Posterior cingulate gyrus (tissue), 11 donors: ENCODE measurements at places on chromosomes 12 and 14.

- no peak for DNase-seq
Observed at GRCh38 chr12:12519354-12519998, 43.2 kb downstream of the DUSP16 start.

DNA sequence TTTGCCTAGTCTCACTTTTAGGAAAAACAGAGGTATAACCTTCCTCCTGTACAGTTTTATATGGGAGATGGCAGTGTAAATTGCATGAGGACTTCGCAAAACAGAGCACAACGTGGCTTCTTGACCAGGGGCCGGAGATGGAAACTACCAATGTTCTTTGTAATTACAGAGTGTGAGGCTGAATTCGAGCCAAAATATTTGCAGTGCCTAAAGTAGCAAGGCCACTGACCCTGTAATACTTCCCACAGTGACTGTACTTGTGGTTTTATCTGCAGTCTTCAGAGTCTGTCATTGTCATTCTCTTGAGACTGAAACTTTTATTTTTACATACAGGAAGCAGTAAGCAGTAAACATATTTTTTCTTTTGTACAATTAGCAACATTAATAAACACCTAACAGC is 98.9 kb downstream of the RERG start:
- DNase-seq: no peak

GRCh38 chr14:22866874-22867273 is 4.7 kb upstream of the LRP10 start:
- DNase-seq: no peak

GRCh38 chr12:32821710-32822109 is 66.0 kb upstream of the YARS2 start:
- DNase-seq: no peak

DNA sequence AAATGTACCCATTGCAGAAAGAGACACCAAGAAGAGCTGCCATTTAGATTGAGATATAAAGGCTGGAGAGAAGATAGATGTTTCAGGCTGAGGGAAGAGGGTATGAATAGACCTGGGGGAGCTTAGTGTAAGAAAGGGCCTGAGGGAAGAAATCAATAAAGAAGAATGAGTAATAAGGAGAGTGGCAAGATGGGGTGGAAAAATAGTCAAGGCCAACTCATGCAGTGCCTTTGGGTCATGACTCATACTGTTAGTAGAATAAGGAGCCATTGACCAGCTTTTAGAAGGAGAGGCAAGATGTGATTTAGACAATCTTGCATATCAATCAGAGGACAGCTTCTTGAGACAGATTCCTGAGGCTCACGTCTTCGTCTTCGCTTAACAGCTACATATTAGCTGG is 287.5 kb downstream of the DUSP6 start:
- no peak for DNase-seq

GRCh38 chr14:89428173-89428523 is 11.1 kb upstream of the FOXN3 start:
- no peak for DNase-seq

- DNase-seq: no peak
Observed at GRCh38 chr12:52023976-52024688, 17.4 kb downstream of the TAMALIN start.

GRCh38 chr12:132597333-132598316 is 12.8 kb downstream of the LRCOL1 start:
- no peak for DNase-seq

GRCh38 chr12:57240066-57240921 is 10.7 kb downstream of the STAC3 start:
- DNase-seq: peak; percentile 62

- no peak for DNase-seq
Observed at GRCh38 chr12:112792743-112793142, 1.2 kb downstream of the RPH3A start.

DNA sequence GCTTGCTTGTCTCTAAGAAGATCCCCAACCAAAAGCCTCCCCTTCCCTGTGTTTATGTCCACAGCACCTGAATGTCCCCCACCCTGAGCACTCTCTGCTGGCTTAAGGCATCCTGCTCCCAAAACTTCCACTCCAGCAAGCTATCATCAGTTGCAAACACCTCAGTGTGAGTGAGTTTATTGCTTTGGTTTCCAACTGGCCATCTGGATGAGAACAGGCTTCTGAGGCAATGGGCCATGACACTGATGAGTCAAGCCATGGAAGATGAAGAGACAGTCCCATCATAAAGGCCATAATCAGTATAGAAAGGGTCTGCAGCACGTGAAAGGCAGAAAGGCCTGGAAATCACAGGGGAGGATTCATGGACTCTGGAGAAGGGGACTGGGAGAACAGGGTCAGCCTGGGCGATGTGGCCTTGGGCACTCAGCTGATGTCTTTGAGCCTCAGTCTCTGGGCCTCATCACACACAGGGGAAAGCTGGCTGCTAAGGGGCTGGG is 12.8 kb downstream of the CMKLR1 start:
- no peak for DNase-seq

- DNase-seq: no peak
Observed at GRCh38 chr12:102927220-102927619, 10.2 kb upstream of the PAH start.

GRCh38 chr14:93705513-93706156 is 82.7 kb downstream of the PRIMA1 start:
- no peak for DNase-seq

DNA sequence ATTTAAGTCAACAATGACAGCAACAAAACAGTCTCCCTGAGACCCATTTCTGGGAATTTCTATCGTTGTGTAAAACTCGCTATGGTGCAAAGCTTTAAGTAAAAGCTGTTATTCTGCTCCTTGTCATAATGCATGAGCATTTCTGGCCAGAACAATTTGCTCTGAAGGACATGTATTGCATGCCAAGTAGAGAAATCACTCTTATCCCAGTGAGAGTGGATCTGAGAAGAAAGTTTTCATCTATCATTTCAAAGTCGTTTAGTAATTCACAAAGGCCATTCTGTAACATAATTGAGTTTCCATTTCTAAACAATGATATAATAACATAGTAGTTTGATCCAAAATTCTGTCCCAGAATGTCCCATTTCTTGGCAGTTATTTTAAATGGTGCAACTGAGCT is 86.6 kb downstream of the TBC1D30 start:
- no peak for DNase-seq

GRCh38 chr14:54572316-54572715 is 5.4 kb downstream of the SAMD4A start:
- DNase-seq: no peak

DNA sequence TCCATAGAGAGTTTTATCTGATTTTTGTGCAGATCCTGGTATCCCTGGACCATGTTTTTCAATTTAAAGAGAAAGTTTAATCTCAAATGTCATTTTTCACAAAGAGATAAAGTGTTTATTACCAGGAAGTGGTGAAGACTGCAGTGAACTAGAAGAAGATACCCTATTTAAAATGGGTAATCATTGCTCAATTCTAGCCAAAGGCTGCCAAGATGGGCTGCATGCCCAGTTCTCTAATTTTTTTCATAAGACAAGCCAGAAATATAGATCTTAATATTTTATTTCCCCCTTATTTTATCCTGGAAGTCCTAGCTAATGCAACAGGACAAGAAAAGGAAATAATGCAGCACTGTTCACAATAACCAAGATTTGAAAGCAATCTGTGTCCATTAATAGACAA is 343.5 kb downstream of the PCNX1 start:
- DNase-seq: no peak

DNA sequence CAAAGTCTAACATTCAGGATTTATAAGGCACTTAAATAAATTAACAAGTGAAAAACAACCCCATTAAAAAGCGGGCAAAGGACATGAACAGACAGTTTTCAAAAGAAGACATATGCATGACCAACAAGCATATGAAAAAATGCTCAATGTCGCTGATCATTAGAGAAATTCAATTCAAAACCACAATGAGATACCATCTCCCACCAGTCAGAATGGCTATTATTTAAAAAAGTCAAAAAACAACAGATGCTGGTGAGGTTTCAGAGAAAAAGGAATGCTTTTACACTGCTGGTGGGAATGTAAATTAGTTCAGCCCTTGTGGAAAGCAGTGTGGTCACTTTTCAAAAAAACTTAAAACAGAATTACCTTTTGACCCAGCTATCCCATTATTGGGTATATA is 60.7 kb upstream of the BDKRB2 start:
- DNase-seq: no peak

DNA sequence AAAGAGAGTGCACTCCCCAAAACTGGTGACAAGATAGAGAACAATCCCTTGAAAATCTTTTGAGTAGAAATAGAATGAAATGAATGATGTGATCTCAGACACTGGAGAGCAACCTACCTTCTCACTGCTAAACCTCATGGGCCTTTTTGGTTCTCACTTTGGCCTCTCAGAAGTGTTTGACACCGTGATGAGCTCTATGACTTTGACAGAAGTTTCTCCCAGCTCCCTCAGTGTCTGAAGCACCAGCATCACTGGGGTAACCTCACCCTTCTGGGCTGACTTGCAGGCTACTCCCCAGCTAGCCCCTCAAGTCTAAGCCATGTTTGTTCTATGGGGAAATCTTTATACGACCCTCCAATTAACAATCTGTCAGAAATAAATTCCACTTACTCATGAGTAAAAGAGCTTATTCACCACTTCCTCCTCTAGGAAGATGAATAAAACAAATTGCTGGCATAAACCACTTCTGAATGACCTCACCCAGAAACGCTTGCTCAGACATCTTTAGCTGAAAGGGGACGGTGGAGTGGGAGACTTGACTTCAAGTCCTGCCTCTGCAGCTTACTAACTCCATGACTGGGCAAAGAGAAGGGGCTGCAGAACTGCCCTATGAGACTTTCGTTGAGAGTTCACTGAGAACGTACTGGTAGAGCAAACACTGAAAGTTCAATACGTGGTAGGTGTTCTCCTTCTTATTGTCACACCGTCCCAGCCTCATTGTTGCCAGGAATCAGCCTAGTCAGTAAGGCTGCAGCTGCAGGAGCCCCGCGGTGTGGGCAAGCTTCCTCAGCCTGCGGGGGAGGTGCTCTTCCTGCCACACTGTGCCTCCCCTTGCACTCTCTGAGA is 46.5 kb downstream of the ST8SIA1 start:
- no peak for DNase-seq

- no peak for DNase-seq
Observed at GRCh38 chr12:116803013-116803736, 65.1 kb downstream of the RNFT2 start.

DNA sequence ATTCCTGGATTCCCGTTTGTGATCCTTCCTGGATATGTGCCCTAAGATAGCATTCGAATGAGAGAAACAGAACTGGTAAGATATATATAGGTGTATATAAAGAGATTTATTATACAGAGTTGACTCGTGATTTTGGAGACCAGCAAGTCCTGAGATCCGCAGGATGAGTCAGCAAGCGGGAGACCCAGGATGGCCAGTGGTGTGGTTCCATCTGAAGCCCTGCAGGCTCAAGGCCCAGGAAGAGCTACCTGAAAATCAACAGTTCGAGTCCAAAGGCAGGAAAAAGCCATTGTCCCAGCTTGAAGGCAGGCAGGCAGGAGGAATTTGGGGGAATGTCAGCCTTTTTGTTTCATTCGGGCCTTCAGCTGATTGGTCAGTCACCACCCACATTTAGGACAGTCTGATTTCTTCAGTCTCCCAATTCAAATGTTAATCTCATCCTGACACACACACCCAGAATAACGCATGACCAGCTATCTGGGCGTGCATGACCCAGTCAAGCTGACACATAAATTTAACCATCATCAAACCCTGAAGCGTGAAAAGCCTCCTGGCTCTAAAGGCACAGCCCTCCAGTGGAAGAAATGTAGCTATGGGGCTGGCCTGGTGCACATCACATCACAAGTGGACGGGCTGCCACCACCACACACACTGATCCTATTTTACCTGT is 44.3 kb downstream of the TUNAR start:
- DNase-seq: no peak

DNA sequence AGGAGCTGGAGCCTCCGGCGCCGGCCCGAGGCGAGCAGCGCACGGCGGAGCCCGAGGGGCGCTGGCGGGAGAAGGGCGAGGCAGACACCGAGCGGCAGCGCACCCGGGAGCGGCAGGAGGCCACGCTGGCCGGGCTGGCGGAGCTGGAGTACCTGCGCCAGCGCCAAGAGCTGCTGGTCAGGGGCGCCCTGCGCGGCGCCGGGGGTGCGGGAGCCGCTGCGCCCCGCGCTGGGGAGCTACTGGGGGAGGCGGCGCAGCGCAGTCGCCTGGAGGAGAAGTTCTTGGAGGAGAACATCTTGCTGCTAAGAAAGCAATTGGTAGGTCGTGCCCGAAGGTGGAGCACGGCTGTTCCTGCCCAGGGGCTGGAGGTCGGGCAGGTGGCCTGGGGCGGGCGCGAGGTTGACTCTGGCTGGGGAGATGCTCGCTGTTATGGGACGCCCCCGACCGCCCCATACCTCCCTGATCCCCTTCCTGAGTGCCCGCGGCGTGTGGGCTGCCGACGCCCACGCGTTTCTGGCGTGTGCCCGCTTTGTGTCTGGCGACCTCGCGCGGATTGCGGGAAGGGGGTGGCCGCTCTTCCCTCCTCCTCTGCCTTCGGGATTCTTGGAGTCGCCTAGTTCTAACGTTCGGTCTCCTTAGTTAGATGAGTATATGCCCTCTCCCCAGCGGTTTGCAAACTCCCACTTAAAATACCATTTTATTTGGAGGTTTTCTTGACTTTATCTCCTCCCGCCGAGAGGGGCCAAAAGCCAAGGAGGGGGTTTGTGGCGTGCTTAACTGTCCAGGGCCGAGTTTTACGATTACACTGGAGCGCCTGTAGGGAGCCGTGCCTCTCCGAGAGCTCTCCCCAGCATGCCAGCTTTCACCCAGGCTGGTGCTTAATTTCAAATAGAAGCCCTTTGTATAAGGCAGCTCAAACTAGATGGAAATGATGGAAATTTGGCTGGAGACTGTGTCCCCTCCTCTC is 752 bp downstream of the DACT1 start:
- DNase-seq: no peak

GRCh38 chr12:57130941-57131340 is 2.7 kb downstream of the LRP1 start:
- DNase-seq: no peak

- DNase-seq: no peak
Observed at GRCh38 chr12:96238336-96239047, 44.3 kb downstream of the ELK3 start.

DNA sequence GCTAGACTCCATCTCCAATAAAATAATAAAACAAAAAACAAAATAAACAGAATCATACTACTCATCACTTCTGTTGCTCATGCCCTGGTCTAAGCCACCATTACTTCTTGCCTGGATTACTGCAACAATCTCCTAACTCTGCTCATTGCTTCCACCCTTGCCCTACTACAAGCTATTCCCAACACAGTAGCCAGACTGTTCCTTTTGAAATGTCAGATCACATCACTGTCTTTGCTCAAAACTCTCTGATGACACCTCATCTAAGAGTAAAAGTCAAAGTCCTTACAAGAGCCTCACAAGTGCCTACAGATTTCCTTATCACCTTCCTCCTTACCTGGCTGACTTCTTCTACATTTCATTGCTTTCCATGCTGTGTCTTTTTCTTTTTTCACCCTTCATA is 10.0 kb downstream of the FBXO33 start:
- DNase-seq: no peak

- no peak for DNase-seq
Observed at GRCh38 chr12:98973395-98973794, 328.3 kb downstream of the APAF1 start.

DNA sequence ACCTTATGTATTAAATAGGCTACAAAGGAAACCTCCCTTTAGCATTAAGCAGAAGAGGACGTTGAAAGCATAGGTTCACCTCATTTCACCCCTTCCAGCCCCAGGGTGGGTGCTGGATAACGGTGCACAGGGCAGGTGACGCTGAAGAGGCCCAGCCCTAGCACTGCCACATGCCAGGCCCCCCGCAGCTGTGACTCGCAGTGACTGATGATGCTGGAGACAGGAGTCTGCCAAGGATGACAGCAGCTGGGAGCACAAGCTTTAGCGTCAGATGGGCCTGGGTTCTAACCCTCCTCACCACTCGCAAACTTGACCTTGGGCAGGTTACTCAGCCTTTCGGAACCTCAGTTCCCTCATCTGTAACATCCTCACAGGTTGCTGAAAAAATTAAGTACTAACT is 76.7 kb downstream of the TBK1 start:
- no peak for DNase-seq
